ENCODE measurements at places on chromosomes 3 and 15.

GRCh38 chr3:23479026-23479425 is 275.9 kb downstream of the UBE2E2 start:
- no peak for DNase-seq

DNA sequence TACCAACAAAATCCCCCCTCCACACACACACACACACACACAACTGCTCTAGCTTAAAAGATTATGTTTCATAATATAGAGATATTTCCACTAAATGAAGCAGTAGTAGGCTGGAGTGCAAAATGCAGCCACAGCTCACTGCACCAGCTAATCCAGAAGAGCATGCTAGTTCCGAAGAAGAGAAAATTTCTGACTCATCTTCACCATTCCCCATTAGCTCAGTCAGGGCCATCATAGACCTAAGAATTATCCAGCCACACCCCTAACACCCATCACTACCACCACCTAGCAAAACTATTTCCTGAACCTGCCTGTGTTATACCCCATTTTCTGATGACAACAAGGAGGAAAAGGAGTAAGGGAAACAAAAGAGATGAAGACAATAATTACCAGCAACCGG is 67.1 kb upstream of the UBE2E2 start:
- DNase-seq: no peak

- no peak for DNase-seq
Observed at GRCh38 chr3:135412475-135412874, 553.1 kb upstream of the PPP2R3A start.

DNA sequence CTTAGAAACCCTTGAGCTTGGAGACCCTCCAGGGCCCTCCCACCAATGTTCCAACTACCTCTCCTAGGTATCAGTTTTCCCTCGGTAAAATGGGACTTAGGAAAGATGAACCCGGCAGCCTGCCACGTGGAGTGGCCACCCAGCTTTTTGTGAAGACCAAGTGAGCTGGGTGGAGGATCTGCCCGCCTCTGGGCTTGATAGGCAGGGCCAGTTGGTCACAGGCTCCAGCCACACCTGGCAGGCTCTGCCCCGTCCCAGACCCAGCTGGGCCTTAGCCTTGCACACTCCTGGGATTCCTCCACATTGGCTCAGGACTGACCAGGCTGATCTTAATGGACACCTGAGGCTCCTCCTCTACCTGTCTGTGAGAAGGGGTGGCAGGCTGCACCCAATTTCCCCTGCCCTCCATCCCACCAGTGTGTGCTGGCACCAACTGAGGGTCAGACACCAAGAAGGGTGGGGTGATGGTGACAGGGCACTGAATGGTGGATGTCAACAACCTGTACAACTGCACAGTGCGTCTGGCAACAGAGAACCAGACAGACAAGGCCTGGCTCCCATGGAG is 761 bp upstream of the GRIP2 start:
- no peak for DNase-seq

DNA sequence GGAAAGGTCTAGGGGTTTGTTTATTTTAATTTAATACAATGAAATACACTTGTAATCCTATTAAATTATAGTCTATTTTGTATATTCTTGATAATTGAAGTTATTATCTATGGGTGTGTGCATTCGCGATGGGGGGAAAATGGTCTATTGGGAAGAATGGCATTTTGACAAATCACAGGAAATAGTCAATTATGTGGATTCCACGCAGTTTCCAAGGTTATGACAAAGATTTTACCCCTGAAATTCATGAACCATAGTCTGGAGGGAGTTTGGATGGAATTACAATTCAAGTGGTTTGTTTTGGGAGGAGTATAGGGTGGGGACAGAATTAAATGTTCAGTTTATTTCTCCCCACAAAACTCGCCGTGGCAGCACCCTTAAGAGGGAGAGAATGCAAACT is 66.5 kb downstream of the RBMS3 start:
- no peak for DNase-seq

- DNase-seq: no peak
Observed at GRCh38 chr15:66661432-66662096, 40.5 kb upstream of the SMAD6 start.

DNA sequence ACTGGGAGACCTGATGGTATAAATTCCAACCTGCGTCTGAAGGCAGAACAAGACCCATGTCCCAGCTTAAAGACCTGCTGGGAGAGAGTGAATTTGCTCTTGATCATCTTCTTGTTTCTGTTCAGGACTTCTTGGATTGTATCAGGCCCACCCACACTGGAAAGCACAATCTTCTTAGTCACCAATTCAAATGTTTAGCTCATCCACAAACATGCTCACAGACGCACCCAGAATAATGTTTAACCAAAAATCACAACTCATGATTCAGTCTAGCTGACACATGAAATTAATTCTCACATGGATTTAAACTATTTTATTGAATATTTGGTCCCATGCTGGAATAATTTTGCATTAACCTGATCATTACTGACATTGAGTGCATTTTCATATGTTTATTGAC is 37.8 kb upstream of the GOLGA6L2 start:
- no peak for DNase-seq

DNA sequence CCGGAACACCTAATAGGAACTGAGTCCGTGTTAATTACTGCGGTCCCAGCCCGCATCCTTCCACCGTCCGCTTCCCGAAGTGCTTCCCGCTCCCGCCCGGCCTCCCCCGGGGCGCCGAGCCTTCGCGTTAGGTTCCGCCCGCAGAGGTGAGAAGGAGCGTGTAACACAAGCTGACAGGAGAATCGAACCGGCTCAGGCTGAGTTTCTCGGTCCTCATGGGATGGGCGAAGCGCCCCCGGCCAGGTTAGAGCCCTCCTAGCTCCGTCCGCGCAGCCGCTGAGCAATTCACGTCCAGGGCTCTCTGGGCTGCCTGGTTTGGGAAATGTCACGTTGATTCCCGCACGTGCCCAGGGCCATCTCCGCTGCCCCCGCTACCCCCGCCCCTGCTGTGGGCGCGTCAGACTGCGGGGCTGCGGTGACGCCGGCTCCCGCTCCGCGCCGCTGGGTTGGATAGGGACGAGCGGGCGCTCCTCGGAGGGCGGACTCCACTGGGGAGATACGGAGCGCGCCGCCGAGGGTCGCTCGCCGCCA is 954 bp downstream of the CLDN11 start:
- no peak for DNase-seq

DNA sequence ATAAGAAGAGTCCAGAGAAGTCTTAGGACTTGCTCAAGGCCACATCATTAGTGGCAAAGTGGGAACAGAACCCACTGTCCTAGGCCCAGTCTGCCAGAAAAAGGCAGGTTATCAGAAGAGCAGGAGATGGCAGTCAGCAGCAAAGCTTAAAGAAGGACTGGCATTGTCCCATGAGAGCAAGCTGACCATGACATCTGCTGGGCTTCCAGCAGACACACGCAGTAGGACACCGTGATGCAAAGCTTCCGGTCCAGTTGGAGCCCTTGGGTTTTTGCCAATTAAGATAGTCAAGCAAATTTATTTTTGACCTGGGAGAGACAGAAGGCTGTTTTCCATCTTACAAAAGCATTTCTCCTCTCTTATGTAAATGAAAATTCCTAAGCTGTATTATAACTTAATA is 42.1 kb downstream of the ZBTB38 start:
- no peak for DNase-seq

DNA sequence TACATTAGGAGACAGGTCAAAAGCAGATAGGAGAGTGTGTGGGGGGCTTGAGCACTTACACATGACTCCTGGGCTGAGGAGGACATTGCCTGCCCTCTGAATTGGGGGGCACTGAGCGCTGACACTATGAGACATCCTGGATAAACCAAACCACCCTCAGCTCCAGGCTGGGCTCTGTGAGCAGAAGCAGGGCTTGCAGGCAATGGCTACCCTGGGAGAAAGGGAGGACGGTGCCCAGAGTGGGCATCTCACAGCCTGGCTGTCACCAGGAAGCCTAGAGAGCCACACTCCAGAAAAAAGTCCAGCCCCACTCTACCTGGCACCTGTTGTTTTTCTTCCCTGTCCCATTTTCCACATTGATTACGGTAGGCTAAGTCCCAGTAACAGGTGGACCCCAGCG is 8.2 kb upstream of the KLF13 start:
- no peak for DNase-seq

DNA sequence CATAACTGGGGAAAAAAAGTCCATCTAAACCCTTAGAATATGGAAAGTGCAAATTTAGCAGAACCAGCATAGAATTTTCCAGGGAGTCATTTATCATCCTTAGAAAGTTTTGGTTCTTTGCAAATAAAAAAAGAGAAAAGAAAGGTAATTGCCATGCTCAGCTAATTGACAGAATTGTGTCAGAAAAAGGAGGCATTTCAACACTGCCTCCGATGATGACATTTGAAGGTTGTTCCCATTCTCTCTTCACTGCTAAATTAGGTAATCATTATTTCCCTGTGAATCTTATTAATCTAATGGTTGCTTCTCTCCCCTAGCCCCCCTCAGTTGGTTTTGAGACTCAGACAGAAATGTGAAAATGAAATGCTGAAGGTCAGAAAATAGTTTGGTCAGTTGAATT is 139.2 kb downstream of the PDCD6IP start:
- no peak for DNase-seq

DNA sequence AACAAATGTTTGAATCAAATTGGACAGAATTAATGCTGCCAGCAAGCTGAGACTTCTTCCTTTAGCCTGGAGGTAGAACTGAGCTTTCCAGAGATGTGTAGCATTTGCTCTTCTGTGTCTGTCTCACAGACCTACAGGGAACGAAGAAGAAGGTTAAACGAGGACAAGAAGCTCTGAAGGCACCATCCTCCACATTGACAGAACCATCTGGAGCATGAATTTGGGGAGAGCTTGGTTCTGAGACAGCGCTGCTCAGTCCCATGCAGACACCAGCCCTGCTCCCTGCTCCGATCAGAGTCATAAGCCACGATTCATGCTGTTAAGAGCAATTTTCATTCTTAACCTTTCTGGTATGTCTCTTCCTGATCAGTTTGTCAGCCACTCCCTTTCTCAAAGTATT is 7.7 kb upstream of the KY start:
- DNase-seq: no peak

GRCh38 chr3:152511904-152512303 is 243.2 kb downstream of the MBNL1 start:
- no peak for DNase-seq

GRCh38 chr3:172115787-172116186 is 76.4 kb downstream of the FNDC3B start:
- DNase-seq: no peak

GRCh38 chr3:23262766-23263165 is 59.6 kb downstream of the UBE2E2 start:
- no peak for DNase-seq

- DNase-seq: no peak
Observed at GRCh38 chr3:12601072-12601471, 44.2 kb downstream of the MKRN2 start.

GRCh38 chr15:58933281-58934113 is at the start of gene SLTM:
Gene SLTM (minus strand): TSS chr15:58933679. CDS start chr15:58933565, 114 bp downstream.
- peak; percentile 88 for DNase-seq

DNA sequence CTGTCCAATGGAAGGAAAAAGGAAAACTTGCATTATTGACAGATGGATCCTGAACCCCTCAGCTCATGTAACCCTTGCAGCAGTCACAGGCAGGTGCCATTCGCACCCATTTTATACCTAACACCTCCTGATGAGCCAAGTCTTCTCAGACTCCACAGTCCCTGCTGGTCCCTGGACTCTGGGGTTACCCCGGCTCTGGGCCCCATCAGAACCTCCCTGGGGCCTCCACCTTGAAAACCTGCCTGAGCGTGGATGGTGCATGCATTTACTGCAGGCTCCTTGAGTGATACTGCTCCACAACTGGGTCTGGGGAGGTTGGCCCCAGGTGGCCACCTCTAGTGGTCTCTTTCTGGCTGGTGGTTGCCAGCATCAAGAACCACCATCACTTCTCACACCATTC is 15.9 kb upstream of the DOCK3 start:
- DNase-seq: no peak

- DNase-seq: no peak
Observed at GRCh38 chr3:74463515-74463914, 150.9 kb downstream of the CNTN3 start.

DNA sequence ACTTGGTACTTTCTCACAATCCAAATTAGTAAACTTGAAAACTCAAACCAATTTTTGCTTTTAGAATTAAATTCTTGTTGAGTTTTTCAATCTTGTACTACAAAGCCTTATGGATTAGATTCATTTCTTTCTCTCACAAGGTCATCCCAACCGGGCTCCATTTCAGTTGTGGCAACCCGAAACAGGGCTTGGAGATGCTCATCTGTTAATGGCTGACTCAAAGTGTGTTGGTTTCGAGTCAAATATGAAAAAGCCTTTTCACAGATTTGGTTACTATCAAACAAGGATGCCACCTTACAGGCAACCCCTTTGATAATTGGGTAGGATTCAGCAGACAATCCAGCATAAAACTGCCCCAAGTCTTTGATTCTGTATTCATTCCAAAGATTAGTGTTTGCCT is 1.8 kb downstream of the EPM2AIP1 start:
- peak; percentile 54 for DNase-seq
